ENCODE measurements at places on chromosomes 7 and 10.

DNA sequence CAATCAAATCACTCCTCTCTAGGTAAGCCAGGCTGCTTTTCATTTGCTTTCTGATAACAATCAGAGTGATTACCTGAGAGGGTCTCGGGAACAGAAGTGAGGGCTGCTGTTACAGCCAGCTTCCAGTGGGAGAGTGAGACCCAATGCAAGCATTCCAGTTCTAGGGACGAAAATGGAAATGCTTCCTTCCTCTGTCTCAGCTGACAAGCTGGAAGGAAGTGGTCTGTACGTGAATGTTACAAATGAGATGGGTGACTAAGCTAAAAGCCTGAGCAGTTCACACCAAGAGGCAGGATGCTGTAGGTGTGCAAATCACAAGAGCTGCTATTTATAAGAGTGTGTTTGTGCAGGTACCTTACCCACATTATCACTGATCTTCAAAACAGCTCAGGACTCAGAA lies 772.4 kb downstream of the GRID1 start:
- DNase-seq: no peak

GRCh38 chr10:112613620-112614019 lies 166.6 kb downstream of the VTI1A start:
- DNase-seq: no peak

DNA sequence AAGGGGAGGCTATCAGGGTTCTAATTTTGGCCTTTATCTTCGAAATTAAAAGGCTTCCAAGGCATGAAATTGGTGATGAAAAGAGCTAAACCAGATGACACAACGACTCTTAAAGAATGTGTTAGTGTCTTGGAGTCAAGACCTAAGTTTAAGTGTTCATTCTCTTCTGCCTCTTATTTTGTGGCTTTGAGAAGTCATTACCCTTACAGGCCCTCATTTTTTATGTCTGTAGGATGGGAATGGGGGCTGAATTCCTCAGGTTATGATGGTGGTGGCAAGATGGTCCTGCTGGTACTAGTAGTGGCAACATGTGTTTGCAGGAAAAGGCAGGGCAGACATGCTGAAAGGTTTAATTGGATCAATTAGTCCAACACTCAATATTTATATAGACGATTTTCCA lies 15.4 kb downstream of the TAS2R60 start:
- no peak for DNase-seq

GRCh38 chr10:117327262-117327661 lies 48.0 kb downstream of the PDZD8 start:
- no peak for DNase-seq

DNA sequence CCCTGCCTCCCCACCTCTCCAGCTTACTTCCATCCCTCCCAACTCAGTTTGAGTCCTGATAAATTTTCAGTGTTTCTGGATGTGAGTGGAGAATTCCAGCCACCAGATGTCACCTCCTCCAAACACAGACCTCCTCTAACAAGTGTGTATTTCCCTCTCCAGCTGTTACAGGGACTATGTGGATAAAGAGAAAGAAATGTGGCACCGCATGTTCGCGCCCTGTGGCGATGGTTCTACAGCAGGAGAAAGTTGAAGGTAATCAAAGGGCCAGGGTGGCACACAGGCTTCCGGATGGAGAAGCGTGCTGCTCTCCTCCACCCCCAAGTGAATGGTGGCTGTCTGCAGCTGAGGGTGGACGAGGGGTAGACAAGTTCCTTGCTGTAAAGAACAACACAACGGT lies 14.7 kb downstream of the FKBP6 start:
- DNase-seq: no peak

GRCh38 chr7:40597517-40597916 lies 462.7 kb downstream of the SUGCT start:
- DNase-seq: no peak

DNA sequence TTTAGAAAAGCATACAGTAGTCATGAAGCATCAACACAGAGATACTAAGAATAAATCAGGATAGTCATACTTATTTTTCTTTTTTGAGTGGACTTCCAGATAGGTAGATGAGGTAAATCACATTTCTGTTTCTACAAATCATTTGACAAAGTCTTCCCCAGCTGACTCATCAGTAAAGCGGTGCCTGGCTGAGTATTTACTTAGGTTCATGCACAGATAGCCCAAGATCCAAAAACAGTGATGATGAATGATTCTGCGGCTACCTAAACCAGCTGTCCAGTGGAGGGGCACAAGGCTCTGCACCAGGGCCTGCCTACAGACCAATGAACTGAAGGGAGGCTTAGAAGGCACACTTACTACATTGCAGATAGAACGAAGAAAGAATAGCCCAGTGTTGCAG lies 113.1 kb downstream of the PARP12 start:
- no peak for DNase-seq
